ENCODE measurements at places on chromosomes 1 and 21. TPM values are rescaled to one million over a fixed set of nuclear protein-coding genes. Genes with fewer than 3 reads are reported as not detected.

GRCh38 chr1:180311011-180311730, 81.1 kb downstream of the LHX4 start:
- no peak for DNase-seq

DNA sequence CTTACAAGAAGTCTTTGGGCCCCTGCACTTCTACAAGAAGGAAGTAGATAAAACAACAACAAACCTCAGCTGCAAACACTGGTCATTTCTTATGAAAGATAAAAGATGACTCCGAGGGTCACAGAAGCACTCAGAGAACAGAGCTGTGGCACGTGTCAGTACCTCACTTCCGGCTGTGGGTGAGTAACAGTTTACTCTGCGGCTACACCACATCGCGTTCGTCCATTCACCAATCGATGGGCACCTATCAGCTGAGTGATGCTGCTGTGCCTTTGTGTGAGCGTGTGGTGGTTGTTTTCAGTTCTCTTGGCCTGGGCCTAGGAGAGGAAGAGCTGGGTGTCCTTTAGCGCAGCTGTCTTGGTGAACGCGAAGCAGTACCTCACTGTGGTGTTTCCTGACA, 49.9 kb downstream of the COL6A1 start:
- DNase-seq: no peak

DNA sequence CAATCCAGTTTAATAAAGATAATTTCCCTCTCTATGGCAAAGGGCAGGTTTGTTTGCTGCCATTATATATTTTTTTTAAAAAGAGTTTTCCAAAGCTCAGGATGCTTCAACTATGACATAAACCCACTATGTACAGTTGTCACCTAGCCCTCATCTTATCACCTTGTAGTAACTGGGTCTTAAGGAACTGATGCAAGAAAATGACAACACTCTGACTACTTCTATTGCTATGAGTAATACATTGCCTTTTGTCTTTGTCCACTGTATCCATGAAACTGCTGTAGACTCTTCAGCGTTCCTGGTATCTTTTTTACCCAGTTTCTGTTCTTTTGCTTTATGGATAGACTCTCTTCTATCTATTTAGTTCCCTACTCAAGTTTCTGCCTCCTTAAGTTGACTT, 586.5 kb downstream of the NEGR1 start:
- DNase-seq: no peak

- no peak for DNase-seq
Observed at GRCh38 chr1:31239653-31240241, at the start of gene NKAIN1. TSS of gene NKAIN1 (minus strand) at chr1:31239887. CDS start at chr1:31239547, 340 bp downstream.

GRCh38 chr21:37445228-37445627, 78.7 kb downstream of the DYRK1A start:
- DNase-seq: no peak

DNA sequence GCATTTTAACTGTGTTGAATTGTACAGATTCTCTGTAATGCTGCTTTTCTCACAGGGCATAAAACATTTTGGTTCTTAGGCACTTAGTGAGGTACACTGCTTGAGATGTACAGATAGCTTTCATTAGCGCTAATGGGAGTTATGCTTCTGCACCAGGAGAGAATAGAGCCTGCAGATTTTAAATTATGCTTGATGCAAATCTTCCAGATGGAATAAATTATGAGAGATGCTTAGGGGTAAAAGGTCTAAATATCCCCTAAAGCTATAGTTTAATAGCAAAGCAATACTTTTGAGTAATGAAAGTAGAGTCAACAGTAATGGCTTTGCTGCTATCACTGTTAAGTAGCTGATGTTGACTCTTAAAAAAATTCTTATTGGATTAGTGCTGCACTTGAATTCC, 248.9 kb downstream of the S1PR1 start:
- DNase-seq: no peak

GRCh38 chr1:156511644-156512043, 11.1 kb upstream of the MEF2D start:
- DNase-seq: no peak

DNA sequence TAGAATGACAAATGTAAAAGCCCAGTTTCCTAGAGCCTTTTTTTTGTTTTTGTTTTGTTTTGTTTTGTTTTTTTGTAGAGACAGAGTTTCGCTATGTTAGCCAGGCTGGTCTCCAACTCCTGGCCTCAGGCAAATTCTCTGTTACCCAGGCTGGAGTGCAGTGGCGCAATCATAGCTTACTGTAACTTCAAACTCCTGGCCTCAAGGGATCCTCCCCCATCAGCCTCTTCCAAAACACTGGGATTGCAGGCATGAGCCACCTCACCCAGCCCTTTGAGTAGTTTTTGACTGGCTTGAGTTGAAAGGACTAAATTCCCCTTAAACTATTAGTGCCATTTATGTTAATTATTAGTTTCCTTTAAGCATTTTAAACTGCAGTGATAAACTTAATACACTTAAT, 28.8 kb upstream of the ZBTB18 start:
- no peak for DNase-seq

- DNase-seq: no peak
Observed at GRCh38 chr21:42362700-42363099, 3.6 kb downstream of the TFF1 start.

DNA sequence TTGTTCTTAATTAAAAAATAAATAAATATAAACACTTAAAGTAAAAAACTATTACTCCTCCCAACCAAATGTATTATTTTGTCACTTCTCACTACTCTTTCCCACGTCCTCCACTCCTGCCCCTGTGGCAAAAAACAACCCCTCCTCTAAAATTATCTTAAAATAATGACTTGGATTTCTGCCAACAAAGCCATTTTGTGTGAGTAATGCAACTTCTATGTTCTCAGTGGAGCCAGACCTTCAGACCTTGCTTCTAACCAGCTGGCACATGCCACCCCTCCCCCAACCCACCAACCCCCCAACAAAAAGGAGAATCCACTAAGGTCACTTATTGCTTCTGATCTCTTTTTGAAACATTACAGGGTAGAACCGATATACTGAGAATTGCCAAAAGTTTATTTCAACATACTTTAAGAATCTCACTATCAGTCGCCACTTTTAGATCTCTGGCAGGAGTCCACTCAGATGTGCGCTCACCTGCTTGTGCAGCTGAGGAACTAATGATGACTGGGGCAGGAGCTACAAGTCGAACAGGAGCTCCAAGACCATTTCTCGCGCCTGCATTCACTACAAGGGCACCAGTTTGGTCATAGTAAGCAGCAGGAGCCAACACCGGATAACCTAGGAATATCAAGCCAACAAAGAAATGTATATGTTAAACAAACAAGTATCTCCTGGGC, 58.3 kb upstream of the SDC3 start:
- DNase-seq: no peak

GRCh38 chr1:15884477-15884876, 37.0 kb downstream of the SPEN start:
- no peak for DNase-seq

Gene TNFSF4
- 0.22 TPM for total RNA-seq

Gene FAM72B
- total RNA-seq: 0.13 TPM

Gene CLCA1
- not detected for total RNA-seq

Gene FCRL1
- total RNA-seq: not detected

All from cardiac septum (tissue), 1 donor.